Choroid plexus epithelial cell (primary cell): ENCODE measurements at places on chromosomes 3 and 15.

DNA sequence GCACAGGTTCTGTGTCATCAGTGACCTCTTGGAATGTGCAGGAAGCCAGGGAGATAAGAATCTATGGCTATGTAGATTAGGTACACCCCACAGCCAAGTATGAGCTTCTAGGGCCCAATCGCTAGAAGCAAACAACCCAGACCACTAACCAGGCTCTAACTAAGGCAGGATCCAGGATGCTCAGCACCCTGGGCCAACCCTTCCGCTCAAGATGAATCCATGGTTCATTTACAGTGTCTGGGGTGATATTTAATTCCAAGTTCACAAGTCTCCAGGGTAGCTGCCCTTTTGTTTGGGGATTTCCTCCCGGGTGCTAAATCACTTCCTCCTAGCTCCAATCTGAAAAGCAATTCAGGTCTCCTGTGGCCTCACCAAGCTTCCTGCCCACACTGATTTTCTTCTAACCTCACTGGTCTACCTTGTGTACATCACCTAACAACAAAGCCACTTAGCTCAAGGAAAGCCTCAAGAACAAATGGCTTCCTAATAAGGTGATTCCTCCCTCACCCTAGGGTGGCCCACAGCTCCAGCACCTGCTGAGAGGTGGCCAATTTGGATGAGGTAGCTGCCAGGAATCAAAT is 2.4 kb downstream of the EHD4 start:
- DNase-seq: no peak

DNA sequence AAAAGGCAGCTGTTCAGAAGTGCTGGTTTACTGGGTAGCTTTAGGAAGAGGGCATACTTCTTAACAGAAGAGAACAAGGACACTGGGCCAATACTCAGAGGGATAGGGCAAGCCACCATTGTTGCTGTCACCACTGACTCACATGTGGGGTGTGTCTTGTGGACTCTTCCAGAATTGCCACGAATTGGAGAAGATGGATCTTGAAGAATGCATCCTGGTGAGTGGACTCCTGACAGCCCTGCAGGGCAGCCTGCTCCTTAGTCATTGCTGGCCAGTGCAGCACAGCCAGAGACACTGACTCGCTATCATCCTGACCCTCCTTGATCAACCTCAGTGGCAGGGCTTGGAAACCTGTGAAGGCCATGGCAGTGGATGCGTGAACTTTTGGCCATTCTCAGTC is 62.3 kb downstream of the UBP1 start:
- peak; percentile 51 for DNase-seq

DNA sequence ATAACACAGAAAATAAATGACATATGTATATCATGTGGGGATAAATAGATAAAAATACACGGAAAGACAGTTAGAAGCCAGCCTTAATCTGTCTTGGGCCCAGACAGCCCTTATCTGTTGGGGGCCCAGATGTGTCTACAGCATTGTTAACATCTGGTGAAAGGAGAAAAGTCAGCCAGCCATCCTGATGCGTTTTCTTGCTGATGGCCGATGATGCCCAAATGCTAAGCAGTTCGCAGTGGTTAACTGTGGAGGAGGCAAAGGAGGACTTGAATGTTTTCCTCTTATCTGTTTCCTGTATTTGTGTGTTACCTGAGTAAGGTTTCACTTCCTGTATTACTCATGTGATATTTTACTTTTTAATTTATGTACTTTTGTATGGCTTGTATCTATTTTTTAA is 46.2 kb downstream of the NOX5 start:
- no peak for DNase-seq

DNA sequence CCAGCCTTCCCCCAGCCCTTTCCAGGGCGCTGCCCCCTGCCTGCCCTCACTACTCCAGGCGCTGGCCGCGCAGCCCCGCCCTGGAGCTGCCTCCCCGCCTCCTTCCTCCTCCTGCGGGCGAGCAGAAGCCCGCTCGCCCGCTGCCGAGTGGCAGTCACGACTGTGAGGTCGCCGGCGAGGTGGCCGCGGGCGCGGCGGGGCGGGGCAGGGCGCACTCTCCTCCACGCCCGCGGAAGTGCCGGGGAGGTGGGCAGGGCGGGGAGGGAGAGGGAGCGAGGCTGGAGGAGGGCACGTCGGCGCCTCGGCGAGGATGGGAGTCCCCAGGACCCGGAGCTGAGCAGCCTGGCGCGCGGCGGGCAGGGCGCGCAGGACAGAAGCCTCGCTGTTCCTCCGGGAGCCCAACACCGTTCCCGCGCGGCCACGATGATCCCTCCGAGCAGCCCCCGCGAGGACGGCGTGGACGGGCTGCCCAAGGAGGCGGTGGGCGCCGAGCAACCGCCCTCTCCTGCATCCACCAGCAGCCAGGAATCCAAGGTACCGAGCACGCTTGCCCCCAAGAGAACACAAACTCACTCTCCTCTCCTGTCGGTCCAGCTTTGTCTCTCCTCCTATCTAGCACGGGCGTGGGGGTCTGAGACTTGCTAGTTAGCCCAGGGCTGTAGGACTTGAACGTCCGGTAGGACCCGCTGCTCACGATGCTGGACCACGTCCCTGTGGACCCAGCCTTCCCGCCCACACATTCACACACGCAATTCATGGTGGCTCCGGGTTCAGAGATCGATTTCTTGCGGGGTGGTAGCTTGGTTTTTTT is at the start of gene STAC:
STAC (plus strand) TSS at position 284 of the 811 bp plus-strand sequence; CDS start at position 424, 140 bp downstream.
- DNase-seq: no peak

DNA sequence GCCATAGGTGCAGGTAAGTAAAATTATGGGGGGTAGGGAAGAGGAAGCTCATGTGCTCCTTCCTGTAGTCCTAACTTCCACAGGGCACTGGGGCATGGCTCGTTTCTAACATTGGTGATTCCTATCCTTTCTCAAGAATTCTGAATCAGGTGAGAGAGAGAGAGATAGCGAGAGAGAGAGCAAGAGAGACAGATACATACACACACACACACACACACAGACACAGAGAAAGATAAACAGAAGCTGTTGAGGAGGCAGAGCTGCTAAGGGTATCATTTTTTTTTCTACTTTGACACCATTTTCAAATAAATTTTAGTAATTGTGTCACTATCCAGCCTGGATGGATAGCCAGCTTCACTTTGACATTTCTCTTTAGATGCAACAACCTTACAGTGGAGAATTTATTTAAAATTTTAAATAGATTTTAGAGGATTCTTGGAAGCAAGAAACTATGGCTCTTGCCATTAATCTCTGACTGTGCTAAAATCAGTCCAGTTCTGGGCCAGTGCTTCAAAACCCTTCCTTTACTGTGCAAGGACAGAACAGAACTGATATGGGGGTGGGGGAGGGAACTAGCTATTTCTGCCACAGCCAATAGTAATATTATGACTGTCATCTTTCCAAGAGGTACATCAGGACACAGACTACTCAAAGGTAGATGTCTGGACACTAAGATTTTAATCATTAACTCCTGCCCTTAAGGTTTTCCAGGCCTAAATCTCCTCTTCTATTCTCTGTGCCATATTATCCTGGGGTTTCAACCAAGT is 14.6 kb upstream of the RAMAC start:
- DNase-seq: no peak

- DNase-seq: peak; percentile 59
Measured at GRCh38 chr3:55128225-55128823, 200.5 kb upstream of the LRTM1 start.
